B cell (primary cell): ENCODE measurements at places on chromosomes 2 and 18.
A peak's percentile ranks its signal among the peaks of the same experiment; 100 is the strongest.

GRCh38 chr2:29317077-29317517 is 201.9 kb downstream of the CLIP4 start:
- peak; percentile 7 for DNase-seq

DNA sequence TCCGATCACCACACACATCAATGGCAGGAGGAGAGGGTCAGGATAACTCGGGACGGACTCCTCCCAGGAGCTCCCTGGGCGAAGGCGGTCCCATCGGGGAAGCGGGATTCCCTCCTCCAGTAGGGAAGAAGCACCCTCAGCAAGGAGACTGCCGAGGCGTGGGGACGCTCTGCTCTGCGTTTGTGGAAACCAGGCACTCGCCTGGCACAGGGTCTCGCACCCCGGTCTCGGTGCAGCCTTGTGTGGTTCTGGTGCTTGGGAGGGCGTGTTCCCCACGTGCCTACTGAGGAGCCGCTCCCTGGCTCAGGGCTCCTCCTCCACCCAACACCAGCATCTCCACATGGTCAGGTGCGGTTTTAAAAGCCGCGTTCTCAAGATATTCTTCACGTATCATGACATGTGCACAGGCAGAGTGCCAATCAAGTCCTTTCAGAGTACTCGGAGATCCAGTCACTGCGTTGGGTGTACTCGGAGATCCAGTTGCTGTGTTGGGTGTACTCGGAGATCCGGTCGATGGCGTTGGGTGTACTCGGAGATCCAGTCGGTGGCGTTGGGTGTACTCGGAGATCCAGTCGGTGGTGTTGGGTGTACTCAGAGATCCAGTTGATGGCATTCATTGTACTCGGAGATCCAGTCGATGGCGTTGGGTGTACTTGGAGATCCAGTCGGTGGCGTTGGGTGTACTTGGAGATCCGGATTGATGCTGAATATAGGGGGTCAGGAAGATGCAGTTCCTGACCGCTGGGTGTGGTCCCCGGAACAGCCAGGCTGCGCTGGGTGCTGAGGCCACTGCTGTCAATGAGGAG is 117.5 kb downstream of the RTP5 start:
- DNase-seq = peak; percentile 37

- no peak for DNase-seq
Observed at GRCh38 chr2:170582313-170582712, 132.8 kb upstream of the SP5 start.

DNA sequence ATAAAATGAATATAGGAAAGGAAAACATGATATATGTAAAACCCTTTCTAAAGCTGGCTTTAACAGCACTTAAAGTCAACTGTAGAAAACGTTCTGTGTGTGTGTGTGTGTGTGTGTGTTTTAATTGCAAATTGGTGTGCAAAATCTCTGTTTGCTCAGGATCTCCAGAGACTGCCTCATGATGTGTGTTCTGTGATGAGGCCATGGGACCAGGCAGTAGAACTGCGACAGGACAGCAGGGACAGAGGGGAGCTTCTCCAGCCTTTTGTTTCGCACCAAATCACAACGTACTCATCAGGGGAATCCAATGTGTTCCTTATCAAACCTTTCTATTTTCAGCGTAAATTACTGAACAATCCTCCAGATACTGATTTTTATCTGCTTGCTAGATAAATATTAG is 66.7 kb downstream of the NXPH2 start:
- DNase-seq = no peak

DNA sequence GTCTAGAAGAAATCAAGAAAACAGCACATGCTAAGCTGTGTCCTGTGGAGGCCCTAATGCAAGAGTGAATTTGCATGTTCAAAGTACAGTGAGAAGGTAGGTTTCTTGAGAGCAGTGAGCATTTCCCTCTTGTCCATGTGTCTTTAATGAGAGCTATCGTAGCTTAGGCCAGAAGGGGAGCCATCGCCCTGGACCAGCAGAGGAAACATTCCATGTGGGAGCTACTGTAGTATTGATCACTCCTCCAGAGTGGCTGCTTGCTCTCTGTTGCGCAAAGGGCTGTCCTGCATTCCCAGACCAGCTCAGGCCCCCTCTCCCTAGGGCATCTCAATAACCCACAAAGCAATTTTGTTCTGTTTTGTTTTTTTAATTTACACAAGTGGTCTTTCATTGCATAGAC is 950.1 kb downstream of the CNTNAP5 start:
- DNase-seq = no peak

GRCh38 chr18:73766910-73767515 is 380.6 kb downstream of the FBXO15 start:
- DNase-seq = no peak

DNA sequence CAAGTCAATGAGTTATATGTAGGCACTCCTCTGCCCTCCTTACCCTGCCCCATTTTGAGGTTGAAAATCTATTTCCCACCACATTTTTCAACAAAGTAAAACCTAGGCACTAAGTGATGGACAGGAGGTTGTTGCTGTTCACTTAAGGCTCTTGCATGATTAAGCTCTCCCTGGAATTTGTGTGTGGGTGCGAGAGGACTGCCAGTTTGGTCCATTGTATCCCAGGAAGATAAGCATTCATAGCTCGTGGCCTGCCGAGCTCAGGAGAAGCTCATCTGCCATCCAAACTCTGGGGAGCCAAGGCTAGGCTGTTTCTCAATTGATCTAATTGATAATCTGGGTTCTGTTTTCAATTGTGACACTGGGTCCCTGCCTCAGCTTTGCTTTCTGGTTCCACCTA is 4.7 kb upstream of the MAP4K4 start:
- DNase-seq = no peak

DNA sequence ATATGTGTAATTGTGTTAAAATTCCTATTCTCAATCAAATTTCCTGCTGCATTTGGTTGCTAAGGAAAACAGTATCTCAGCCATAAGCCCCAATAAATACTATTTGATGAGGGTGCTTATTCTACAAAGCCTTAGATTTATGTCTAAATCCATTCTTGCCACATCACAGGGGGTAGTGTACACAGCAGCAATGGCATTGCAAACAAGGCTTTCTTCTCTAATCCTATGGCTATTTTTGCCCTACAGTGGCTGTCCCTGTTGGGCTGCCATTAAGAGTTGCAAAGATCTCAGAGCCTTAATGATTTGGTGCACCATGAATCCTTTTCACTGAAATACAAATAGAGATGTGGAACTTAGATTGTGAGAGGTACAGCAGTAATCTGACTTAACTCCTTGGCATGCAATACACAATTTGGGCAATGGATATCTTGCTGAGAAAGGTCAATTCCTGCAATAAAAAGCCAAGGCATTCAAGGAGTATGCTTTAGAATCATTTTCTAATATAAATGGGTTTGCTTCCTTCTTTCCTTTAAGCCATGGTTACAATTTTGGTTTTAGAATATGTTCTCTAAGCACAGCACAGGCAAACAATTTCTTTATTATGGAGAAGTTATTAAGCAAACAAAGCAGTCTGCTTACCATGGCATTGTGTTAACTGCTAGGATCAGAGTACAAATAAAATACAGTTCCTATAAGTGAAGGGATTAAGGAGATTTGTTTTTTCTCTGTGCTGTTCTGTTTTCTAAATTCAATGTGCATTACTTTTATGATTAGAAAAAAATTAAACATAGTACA is 69.8 kb upstream of the CD302 start:
- no peak for DNase-seq

DNA sequence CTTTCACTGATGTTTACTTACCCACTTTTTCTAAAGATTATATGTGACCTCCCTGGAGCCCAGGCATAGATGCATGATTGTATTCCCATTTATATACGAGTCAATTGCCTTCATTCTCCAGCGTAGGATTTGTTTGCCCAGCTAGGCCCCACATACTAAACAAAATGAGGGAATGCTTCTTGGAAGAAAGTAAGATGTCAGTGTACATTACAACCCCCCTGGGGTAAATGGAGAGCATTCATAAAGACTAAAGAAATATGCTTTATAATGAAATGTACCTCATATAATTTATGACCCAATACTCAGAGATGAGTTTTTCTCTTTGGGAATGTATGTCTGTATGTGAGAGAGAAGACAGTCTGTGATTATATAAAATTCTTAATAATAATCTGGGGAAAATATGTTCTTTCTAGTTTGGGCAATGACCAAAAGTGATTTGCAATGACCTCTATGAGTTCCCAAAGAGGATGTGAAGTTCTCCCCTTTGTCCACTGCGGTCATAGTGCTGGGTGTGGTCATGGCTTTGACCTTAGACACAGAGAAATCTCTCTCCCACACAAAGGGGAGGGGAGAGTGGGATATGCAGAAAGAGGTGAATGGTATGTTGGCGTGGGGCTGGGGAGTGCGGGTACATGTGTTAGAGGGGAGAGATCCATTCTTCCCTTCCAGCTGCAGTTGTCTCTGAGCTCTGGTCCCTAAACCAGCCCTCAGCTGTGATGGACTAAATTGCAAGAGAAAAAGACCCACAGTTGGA is 175.6 kb downstream of the EN1 start:
- no peak for DNase-seq

DNA sequence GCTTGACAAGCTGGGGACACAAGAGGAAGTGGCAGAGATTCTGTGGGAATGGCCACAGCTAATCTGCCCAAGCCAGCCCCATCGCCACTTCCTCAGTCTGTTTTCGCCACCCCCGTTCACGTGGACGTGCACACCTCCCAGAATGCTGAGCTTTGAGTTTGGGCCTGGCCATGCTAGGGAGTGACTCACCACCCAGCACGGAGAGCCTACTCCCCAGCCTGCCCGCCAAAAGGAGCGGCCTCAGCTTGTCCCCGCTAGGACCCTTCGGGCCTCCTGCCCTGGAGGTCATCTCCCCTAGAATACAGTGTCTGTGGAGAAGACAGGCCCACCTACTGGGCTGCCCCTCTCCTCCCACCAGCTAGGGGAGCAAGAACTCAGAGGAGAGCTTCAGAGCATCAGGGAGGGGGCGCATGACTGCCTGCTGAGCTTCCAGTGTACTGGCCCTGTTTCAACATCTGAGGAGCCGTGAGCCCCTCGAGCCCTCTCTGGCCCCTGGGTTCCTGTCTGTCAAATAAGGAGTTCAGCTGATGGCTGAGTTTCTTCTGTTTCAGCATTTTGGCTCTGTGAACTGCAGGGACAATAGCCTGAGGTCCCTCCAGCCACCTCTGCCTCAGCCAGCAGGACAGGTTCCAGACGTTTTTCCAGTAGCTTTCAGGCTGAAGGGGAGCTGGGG is 5.1 kb downstream of the SLC35F6 start:
- DNase-seq = no peak

DNA sequence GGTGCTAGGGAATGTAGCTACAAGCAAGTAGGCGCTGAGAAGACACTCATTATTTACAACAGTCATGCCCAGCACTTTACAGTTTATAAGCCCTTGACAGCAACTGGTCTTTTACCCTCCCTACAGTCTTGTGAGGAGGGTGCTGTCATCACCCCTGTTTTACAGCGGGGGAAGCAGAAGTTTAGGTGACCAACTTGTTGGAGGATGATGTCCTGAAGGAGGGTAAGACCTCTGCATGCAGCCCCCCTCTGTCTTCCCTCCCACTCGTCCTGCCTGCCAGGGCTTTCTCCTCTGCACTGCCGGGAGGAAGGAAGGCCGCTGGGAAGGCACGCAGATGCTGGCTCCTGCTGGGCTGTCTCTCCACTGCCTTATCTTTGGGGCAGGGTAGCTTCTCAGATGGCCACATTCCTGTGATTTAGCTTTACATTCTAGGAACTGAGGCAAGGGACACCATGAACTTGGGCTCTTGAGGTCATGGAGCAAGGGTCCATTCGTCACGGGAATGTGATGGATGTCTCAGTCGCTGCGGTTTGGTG is 972 bp downstream of the IL1R1 start:
- no peak for DNase-seq

GRCh38 chr2:224513991-224514390 is 71.2 kb downstream of the CUL3 start:
- no peak for DNase-seq

GRCh38 chr2:104909317-104909716 is 55.4 kb downstream of the POU3F3 start:
- no peak for DNase-seq

DNA sequence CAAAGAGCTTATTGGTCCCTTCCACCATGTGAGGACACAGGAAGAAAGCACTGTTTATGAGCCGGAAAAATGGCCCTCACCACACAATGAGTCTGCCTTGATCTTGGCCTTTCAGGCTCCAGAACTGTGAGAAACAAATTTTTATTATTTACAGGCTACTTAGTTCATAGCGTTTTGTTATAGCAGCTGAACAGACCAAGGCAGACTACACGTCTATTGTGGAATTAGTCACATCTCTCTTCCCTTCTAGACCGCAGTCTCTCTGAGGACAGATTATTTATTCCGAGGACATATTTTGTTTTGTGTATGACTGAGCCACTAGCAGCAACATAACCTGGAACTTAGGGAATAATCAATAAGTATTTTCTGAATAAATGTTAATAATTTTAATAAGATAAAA is 125.5 kb downstream of the ASB1 start:
- no peak for DNase-seq

DNA sequence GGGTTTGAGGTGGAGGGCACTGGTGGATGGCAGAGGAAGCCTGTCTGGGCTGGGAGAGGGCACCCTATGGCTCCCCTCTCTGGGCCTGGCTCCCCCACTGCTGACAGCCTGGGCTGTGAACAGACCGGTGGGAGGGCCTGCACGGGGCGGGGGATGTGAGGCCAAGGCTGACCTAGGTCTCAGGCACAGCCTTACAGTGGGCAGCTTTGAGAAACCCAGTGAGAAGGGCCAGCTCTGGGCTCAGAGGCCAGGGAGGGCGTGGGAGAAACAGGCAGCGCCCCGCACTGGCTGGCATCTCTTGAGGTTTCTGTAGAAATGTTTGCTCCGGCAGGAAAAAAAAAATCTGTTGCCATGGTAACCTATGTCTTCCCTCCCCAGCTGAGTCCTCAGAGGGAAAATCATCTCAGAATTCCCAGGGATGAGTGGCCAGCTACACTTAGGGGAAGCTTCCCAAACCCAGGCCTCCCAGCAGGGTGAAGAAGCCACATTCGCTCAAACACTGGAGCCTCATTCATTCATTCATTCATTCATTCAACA is 71.7 kb upstream of the TAF1B start:
- no peak for DNase-seq

- DNase-seq = peak; percentile 66
Observed at GRCh38 chr2:48287976-48288375, 242.0 kb upstream of the STON1 start.

- no peak for DNase-seq
Observed at GRCh38 chr18:1595195-1595594, 690.5 kb downstream of the ADCYAP1 start.

- no peak for DNase-seq
Observed at GRCh38 chr2:30255466-30256408, 24.4 kb downstream of the LBH start.

- DNase-seq = no peak
Observed at GRCh38 chr2:37529830-37530415, 141.5 kb downstream of the CDC42EP3 start.

- no peak for DNase-seq
Observed at GRCh38 chr2:31314761-31315160, 80.8 kb downstream of the EHD3 start.
